Mucosa of descending colon (tissue), 3 donors: ENCODE measurements at places on chromosomes 3 and 15. TPM values are rescaled to one million over a fixed set of nuclear protein-coding genes. Genes with fewer than 3 reads are reported as not detected.
A peak's percentile ranks its signal among the peaks of the same experiment; 100 is the strongest.

The SERINC4 gene
- 0.29 TPM for total RNA-seq

- no peak for DNase-seq
These were observed 52.8 kb downstream of the UBE3A start for GRCh38 chr15:25385986-25386385.

DNA sequence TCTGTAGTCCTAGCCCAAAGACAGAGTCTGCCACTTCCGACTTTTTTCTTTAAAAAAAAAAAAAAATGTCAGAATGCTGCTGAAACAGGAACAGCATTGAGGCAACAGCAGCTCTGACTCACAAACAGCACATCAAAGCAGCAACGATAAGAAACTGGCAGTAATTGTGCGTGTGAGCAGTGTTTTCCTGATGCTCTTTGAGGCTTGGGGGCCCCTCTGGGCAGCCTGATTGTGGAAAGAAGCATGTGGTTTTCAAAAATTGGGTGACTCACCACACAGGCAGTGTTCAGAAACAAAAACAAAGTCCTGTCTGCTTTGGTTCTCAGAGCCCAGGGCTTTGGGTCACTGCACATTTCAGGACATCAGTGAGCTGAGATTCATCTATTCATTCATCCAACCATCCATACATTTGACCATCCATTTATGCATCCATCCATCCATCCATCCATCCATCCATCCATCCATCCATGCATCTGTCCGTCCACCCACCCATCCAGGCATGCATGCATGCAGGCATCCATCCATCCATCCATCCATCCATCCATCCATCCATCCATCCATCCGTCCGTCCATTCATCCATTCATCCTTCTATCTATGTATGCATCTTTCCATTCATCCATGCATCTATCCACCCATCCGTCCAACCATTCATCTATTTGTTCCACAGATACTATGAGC, 308.4 kb downstream of the RPLP1 start:
- DNase-seq = peak; percentile 38

GRCh38 chr15:85380812-85381642, 624 bp downstream of the AKAP13 start:
- DNase-seq = peak; percentile 80

- no peak for DNase-seq
These were observed 40.5 kb downstream of the ANO10 start for GRCh38 chr3:43581343-43581742.

DNA sequence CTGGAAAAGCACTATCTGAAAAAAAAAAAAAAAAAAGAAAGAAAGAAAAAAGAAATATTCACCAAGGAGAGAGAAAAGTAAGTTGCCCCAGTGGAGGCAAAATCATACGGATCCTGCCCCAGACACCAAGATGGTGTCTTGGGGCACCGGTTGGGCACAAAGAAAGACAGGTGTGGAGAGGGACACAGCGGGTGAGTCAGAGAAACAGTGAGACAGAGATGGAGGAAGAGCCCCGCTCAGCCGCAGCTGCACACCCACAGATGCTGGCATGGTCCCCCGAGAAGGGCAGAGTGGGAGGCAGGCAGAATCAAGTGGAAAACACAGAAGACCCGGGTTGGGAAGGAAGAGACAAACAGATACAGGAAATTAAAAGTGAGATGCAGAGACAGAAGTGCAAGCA, 129.7 kb upstream of the SMAD3 start:
- no peak for DNase-seq

The GPR156 gene
- not detected for total RNA-seq

DNA sequence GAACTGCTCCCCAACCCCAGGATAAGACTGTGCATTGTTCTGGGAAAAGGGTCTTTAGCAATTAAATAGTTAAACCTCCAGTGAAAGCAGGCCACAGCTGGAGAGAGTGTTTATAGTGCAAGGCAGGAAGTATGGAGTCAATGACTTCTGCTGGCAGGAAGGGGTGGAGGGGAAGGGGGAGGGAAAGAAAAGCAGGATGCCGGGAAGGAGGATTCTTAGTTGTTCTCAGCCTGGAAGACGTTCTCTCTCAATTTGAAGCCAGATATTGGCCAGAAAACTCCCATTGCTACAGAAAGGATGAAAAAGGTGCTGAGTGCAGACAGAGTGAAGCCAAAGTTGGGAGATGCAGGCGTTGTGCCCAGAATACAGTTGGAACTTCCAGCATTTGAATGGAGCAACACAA, 35.7 kb upstream of the ACTL6A start:
- no peak for DNase-seq

DNA sequence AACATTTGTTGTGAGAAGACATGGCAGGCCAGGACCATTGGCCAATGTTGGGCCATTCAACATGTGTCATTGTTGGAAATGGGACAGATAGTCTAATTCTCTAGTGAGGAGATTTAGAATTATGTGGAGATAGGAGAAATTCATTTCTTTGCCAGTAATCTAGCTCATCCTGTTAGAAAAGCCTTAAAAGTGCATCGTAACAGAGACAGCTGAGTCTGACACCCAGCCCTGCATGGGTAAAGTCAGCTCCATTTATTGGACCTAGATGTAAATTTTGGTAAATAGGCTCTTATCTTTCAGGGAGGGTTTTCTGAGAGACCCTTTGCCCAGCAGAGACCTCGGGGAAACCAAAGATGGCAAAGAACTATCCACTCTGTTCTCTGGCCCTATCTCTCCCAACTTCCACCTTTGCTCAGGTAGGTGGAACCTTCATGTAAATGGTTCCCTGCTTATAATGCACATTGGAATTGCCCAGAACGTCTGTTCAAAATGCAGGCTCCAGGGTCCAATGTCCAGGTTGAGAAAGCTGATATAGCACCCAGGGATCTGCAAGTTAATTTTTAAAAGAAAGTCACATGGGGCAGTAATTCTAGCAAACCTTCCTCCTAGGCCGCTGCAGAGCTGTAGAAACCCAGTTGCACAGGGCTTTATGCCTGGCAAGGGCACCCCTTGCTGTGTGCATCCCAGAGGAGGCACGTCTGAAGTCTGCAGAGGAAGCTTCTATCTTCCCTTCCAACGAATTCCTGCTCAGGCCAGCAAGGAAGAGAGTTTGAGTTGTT, 365.9 kb upstream of the PROK2 start:
- DNase-seq = peak; percentile 86

DNA sequence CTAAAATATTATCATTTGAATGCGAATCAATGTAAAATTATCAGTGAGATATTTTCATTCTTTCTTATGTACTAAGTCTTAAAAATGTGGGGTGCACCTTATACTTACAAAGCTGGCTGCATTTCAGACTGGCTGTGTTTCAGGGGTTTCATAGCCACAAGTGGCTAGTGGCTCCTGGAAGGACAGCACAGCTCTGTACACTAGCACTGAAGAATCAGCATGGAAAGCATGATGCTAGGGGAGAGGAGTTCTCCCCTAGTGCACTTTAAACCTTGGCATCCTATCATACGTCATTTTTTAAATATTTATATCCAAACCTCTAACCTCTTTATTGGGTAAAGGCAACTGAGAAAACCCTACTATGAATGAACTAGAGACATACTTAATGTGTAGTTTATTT, 66.4 kb downstream of the ECT2 start:
- no peak for DNase-seq

- DNase-seq = peak; percentile 44
These were observed 38.5 kb downstream of the PYDC2 start for GRCh38 chr3:191499307-191500080.
